ENCODE measurements at places on chromosomes 13 and 19.

DNA sequence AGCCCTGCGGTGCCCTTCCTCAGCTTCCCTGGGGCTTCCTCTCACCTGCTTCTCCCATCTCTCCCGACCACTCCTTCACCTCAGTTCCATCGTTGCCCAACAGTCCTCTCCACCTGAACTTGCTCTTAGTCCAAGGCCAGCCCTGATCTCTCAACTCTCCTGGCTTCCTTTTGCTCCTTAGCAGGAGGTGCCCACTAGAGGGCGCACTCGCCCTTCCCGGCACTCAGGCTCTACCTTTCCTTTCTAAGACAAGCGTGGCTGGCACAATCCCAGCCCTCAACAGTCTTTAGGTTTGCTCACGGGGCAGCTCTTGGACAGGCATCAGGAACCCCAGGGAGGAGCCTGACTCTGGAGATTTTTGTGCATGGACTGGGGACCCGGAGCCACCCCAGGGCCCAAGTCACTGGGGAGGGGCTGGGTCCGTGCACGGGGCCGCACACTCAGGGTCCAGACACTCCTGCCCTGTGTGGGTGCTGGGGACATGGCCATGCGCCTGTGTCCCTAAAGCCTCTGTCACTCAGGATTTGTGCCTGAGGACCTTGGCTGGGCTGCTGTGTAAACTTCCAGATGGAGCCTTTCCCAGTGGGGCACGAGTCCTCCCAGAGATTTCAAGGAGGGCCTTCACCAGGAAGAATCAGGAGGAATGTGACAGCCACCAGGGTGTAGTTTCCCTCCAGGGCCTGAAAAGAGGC lies 12.1 kb upstream of the CEACAM8 start:
- peak; percentile 82 for DNase-seq

DNA sequence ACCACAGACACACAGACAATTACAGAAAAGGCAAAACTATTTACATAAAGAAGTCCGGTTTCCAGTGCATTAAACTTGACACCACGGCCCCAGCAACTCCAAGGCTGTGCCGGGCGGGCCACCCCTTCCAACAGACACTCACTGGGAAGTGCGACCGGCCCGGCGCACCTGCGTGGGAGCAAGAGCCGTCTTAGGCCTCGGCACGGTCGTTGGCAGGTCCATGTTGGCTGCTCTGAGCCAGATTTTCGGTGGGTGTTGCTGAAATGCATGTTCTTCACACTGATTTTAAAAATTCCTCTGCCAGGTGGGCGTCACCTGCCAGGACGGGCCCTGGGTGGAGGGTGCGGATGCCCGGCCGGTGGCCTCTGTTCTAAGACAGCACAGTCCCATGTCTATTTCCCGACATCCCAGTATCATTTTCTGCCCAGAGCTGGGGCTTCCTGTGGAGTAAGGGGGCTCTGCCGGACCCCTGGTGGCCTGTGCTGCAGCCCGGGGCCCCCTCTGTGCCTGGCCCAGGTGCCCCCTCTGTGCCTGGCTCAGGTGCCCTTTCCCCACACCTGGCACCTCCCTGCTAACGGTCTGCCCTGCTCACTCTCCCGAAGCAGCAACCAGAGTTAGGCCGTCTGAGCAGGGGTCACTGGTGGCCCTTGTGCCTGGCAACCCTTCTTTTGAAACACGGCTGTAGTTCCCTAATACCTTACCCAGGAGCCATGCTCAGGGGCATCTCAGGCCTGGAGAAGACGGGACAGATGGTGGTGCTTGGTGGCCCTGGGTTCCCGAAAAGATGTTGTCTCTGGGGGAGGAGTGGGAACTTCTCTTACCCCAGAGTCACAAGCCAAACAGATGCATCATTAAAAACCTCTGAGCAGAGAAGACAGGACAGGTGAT lies 9.2 kb downstream of the TMEM255B start:
- DNase-seq = no peak

- no peak for DNase-seq
Observed at GRCh38 chr13:21826214-21827015, 155.5 kb downstream of the FGF9 start.

DNA sequence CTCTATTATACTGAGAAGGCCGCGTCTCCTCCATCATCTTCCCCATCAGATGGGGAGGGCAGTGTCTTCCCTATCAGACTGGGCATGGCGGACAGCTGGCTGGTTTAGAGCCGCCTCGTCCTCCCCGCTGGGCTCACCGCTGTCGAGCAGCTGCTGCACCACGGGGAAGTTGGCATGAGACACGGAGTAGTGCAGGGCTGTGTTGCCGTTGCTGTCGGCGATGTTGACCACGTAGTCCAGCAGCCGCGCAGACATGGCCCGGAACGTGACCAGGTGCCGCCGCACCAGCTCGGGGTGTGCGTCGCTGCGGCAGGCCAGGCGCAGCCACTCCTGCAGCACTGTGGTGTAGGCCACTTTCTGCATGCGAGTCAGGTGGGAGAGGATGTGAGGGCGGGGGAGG lies 18.8 kb upstream of the SPC24 start:
- no peak for DNase-seq

GRCh38 chr13:107138486-107138885 lies 570.5 kb upstream of the ARGLU1 start:
- DNase-seq = no peak

- DNase-seq = peak; percentile 7
Observed at GRCh38 chr13:105202354-105202753, 1333.1 kb downstream of the EFNB2 start.

DNA sequence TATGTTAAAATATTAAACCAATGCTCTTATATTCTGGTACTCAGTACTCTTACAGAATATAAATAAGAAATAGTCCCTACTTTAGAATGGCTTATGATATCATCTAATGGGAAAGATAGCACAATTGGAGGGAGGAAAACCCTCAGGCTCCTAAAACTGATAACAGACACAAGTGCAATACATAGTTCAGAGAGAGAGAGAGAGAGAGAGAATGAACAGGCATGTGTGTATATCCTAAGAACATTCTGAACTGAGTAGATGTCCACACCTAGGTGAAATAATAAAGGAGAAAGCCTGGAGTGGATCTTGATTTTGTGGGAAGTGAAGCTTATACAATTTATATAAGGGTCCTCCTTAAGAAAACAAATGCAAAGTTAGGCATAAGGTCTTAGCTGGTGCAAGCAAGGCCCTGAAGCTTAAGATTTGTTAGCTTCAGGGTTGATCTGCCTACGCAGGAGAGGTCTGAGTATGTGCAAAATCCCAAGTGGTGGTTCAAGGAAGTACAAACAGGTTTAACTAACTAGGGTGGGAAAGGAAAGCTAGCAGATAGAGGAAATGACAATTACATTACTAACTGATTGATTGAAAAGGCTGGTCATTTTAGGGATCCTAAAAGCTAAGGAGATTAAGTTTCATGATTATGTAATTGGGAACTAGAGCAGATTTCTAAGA lies 53.3 kb downstream of the SOX21 start:
- DNase-seq = peak; percentile 58

- peak; percentile 75 for DNase-seq
Observed at GRCh38 chr13:29707876-29708543, 112.5 kb upstream of the SLC7A1 start.

DNA sequence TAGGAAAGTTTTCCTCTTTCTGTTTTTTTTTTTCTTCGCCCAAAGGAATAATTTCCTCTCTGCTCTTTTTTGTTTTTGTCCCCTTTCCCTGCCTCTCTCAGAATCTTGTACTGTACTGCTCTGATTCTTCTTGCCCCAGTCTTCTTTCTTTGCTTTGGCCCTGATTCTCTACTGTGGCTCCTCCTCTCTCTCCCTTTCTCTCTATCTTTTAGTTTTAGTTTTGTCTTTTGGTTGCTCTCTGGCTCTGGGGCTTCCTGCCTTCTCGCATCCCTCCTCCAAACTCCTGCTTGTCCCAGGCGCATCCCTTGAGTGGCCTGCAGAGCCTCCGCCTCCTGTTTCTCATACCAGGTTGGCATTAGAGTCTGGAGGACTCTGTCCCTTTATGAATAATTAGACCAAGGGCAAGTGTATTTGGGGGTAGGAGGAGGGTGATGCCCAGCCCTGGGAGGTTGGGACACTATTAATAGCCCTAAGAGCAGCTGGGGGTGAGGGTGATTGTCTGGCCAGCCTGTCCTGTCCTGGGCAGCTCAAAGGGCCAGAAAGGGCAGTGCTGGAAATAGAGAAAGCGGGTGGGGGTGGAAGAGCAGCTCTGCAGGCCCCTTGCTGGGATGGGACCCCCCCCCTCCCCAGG lies 39.1 kb downstream of the LYL1 start:
- DNase-seq = no peak

DNA sequence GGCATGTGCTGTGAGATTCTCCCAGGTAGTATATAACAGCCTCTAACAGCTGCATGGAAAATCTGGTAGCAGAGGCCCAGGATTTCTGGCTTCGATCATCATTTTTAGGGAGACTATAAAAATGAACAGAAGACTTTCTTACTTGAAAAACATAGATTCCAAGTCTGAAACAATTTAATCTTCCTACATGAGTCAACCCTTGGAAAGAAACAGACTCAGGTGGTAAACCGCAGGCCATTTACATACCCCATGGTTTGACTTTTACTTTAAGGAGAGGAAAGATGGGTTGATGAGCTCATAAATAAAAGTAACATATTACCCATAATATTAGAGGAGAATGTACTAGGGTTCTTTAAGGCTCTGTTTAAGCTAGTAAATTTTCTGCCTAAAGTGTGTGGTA lies 121.6 kb downstream of the CYSLTR2 start:
- DNase-seq = no peak

GRCh38 chr19:16217716-16218451 lies 20.2 kb downstream of the AP1M1 start:
- no peak for DNase-seq

GRCh38 chr13:92984151-92984550 lies 242.5 kb upstream of the GPC6 start:
- DNase-seq = no peak

- no peak for DNase-seq
Observed at GRCh38 chr19:30733826-30734550, 361.8 kb downstream of the ZNF536 start.

DNA sequence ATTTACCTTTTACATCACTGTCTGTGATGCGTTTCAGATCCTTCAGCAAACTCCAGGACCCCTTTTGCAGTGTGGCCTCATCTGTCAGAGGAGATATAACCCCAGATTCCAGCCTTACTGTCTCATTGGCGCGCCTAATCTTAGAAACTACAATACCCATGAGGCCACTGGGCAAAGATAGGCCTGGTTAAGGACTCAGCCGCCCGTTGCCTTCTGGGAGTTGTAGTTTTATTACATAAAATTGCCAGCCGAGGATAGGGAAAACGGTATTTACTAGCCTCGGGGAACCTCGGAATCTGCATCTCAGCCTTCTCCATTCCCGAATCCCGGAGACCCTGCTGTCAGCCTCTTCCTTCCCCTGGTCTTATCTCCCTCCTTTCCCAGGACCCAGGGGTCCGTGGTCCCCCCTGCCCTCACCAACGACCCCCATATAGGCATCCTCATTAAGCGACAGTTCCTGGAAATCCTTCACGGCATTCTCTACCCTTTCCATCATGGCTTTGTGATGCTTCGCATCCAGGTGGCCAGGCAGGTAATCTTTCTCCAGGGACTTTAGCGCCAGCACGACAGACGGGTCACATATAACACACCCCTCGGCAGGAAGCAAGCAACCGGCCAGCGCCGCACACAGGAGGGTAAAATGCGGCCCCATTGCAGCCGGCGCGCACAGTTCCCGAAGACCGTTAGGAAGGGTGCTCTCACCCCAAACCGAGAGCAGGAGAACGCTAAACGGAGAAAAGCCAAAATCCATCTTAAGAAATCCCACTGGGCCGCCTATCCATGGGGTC lies 1.3 kb downstream of the IZUMO1 start:
- peak; percentile 62 for DNase-seq

DNA sequence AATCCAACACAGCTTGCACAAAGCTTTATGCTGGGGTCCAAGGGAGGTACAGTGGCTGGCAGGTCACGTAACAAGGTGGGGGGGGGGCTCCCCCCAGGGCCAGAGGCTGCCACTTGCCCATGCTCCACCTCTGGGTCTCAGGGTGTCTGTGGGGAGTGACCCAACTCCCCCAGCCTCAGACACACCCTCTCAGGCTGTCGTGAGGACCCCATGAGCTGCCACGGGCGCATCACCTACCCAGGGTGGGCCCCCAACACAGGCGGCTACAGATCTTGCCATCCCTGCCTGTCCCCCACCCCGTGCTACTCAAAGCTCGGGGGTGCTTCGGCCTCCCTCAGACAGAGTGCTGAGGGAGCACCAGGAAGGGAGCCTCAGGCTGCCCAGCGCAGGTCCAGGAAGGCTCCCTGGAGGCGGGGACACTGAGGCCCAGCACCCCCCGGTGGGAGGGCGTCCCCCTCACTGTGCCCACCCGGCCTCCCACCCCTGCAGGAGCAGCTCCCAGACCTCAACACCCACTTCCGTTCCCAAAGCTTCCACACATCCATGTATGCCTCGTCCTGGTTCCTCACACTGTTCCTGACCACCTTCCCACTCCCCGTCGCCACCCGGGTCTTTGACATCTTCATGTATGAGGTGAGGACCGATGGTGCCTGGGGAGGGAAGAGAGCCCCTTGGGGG lies 21.1 kb downstream of the EVI5L start:
- no peak for DNase-seq

- DNase-seq = no peak
Observed at GRCh38 chr13:95948656-95949055, 104.5 kb downstream of the UGGT2 start.

GRCh38 chr19:7612282-7613274 lies 16.8 kb downstream of the XAB2 start:
- no peak for DNase-seq

GRCh38 chr13:20869540-20869939 lies 33.0 kb downstream of the XPO4 start:
- no peak for DNase-seq

GRCh38 chr19:15702534-15702930 lies 25.3 kb upstream of the OR10H2 start:
- DNase-seq = peak; percentile 56

- DNase-seq = no peak
Observed at GRCh38 chr19:40741527-40742390, 8.5 kb downstream of the ACTMAP start.

GRCh38 chr13:35472323-35472881 lies 4.1 kb downstream of the MAB21L1 start:
- DNase-seq = no peak

DNA sequence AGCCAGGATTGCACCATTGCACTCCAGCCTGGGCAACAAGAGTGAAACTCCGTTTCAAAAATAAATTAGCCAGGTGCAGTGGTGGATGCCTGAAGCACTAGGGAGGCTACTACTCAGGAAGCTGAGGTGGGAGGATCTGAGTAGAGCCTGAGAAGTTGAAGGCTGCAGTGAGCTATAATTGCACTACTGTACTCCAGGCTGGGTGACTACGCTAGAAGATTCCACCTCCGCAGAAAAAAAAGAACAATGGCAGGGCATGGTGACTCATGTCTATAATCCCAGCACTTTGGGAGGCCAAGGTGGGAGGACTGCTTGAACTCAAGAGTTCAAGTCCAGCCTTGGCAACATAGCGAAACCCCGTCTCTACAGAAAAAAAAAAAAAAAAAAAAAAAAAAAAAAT lies 20.5 kb downstream of the HAUS8 start:
- DNase-seq = no peak

GRCh38 chr13:35501661-35502235 lies 25.3 kb upstream of the MAB21L1 start:
- no peak for DNase-seq

- no peak for DNase-seq
Observed at GRCh38 chr19:42512743-42513304, 15.5 kb downstream of the CEACAM1 start.

- DNase-seq = no peak
Observed at GRCh38 chr13:61857198-61857597, 441.5 kb upstream of the PCDH20 start.

Data from HEK293T (cell line).